ENCODE measurements at places on chromosomes 13 and 19. TPM values are rescaled to one million over a fixed set of nuclear protein-coding genes. Genes with fewer than 3 reads are reported as not detected.

- no peak for DNase-seq
Measured at GRCh38 chr19:14582894-14583340, at the start of gene CLEC17A. Gene CLEC17A, plus strand, starts transcription at chr19:14583084. Its CDS starts 77 bp downstream, at chr19:14583161.

- DNase-seq, result no peak
Measured at GRCh38 chr19:33445442-33446329, 72.2 kb downstream of the CEBPG start.

LYPD5 gene
- 0.13 TPM for polyA plus RNA-seq

TGFB1 gene
- polyA plus RNA-seq, result 8.9 TPM

DNA sequence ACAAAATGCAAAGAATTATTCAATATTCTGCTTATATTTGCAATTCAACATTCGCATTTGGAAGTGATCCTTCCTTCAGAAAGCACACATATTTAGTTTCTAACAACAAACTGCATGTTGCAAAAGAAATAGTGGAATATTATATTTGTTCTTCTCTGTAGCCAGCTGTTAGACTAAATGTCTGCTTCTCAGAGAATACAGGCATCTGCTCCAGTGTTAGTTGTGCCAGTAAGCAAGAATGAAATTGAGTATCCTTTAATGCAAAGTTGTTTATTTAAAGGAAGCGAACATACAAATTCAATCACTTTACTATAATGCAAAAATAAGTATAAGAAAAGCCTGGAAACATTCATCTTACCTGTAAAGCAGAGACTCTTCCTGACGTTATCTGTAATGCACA, 663 bp downstream of the SLITRK6 start:
- no peak for DNase-seq

ZNF91 gene
- 2.9 TPM for polyA plus RNA-seq

DNA sequence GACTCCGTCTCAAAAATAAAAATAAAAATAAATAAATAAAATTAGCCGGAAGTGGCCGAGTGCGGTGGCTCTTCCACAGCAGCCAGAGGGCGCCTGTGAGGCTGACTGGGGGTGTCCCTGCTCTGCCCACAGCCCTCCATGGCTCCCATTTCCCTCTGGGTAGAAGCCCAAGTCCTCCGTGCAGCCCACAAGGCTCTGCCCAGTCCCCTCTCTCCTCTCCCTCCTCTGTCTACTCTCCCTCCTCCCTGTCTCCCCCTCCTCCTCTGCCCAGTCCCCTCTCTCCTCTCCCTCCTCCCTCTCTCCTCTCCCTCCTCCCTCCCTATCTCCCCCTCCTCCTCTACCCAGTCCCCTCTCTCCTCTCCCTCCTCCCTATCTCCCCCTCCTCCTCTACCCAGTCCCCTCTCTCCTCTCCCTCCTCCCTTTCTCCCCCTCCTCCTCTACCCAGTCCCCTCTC, 20.4 kb downstream of the MISP start:
- peak; percentile 53 for DNase-seq

PRSS57 gene
- 0.10 TPM for polyA plus RNA-seq

DNA sequence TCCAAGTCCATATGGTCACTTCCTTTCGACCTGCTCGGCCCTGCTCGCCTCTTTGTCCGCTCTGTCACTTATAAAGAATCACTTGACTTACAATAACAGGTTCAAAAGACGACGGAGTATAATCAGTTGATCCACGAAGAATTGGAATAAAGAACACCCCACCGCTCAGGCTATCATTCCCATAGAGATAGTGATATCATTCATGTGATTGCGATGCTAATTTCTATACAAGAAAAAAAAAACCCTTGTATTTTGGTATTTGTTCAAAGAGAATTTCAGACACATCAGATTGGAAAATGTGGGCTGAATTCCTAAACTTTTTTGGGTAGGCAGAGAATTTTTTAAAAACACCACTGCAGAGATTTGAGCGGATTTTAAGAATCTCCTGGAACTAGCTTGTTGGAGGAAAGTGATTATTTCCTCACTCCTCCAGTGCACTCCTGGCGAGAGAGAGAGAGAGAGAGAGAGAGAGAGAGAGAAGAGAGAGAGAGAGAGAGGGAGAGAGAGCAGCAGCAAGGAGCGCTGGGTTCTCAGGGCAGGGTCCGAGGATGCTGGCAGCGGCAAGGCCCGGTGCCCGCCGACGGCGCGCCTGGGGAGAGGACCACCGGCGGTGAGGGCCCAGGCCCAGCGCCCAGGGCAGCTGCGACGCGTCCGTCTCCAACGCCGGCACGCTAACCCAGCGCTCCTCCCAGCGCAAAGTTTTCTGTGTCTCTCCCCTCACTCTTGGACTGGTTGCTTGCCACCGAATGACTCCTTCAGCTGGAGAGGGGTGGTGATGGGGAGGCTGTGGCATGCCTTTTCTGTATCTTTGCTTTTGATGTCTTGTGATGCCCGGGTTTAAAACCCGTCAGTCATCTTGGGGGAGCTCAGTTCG, 149.0 kb upstream of the ZNF536 start:
- no peak for DNase-seq

DNA sequence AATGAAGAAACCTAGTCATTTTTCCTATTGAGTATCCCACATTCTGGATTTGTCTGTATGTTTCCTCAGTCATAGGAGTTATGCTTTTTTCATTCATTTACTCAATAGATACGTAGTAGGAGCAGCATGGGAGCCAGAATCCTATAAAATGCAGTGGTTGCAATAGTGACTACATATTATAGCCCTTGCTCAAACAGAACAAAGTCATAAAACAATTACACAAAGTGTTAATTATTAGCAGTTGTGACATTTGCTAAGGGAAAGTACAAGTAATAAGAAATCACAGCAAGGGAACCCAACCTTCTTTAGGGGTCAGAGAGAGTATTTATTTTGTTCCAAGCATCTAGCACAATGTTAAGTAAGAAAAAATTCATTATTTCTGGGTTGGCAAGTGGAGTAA, 27.7 kb upstream of the POU4F1 start:
- DNase-seq, result no peak

- no peak for DNase-seq
Measured at GRCh38 chr13:78712831-78713230, 53.9 kb upstream of the OBI1 start.
